ENCODE measurements at places on chromosomes 7 and 10. TPM values are rescaled to one million over a fixed set of nuclear protein-coding genes. Genes with fewer than 3 reads are reported as not detected.
A peak's percentile ranks its signal among the peaks of the same experiment; 100 is the strongest.

Gene KCNH2
- total RNA-seq: 0.50 TPM

- H3K4me3 ChIP-seq: no peak overlapping the region
- H3K36me3 ChIP-seq: no peaks in the 10 kb centered on the region
- H3K27me3 ChIP-seq: peaks cover 6% of the 10 kb centered on the region
- peaks cover 6% of the 10 kb centered on the region for H3K4me1 ChIP-seq
- no peak for DNase-seq
- no peak overlapping the region for H3K27ac ChIP-seq
Observed at GRCh38 chr10:2905851-2906250, 161.5 kb upstream of the PFKP start.

Gene FRMPD2
- not detected for total RNA-seq

DNA sequence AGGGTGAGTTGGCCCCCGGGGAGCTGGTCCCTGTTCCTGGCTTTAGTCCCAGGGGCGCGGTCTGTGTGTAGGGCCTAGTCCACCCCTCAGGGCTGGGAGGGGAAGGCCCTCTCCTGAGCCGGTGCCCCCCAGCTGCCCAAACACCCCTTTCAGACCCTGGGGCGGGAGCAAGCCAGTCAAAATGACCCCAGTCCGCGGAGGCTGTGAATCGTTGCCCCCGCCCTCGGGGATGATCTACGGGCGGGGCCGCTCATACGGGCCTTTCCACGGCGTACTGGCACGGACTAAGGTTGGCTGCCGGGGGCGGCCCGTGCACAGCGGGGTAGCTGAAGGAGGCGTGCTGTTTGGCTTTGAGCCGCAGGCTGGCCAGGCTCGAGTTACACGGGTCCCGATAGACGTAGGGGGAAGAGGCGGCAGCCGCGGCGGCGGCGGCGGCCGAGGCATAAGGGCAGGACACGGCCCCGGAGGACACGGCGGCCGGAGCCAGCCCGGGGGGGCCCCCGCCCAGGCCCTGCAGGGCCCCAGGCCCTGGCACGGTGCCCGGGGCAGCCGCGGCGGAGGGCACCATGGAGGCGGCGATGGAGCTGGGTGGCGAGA is 4.3 kb downstream of the ELOVL3 start:
- H3K27ac ChIP-seq: no peak overlapping the region
- DNase-seq: no peak
- H3K4me1 ChIP-seq: peaks cover 18% of the 10 kb centered on the region
- H3K4me3 ChIP-seq: peak overlapping the region; percentile 80
- H3K27me3 ChIP-seq: peaks cover 50% of the 10 kb centered on the region
